Activated CD4-positive, alpha-beta T cell treated with anti-CD3 and anti-CD28 coated beads for 4 hours (primary cell): ENCODE measurements at places on chromosomes 16 and 17.

GRCh38 chr17:80805032-80805751 is 186.4 kb upstream of the CHMP6 start:
- no peak for DNase-seq

DNA sequence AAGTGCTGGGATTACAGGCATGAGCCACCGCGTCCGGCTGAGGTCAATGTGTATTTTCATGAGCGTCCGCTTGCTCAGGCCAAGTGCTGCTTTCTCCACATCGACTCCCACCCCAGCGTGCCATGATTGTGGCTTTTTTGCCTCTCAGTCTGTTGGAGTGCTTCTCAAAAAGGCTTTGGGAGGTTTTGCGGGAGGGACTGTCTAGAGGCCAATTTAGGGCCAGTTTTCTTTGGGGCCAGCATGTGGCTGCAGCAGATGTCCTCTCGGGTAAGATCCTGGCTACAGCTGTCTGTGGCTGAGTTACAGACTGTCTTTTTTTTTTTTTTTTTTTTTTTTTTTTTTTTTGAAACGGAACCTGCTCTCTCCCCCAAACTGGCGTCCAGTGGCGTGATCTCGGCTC is 6.5 kb downstream of the C16orf90 start:
- DNase-seq: no peak

- peak; percentile 32 for DNase-seq
Observed at GRCh38 chr17:28711723-28712031, at the start of gene PROCA1. PROCA1 (minus strand) TSS chr17:28711888; CDS start chr17:28711660, 228 bp downstream.

- DNase-seq: no peak
Observed at GRCh38 chr16:81583893-81584631, 139.5 kb downstream of the CMIP start.

DNA sequence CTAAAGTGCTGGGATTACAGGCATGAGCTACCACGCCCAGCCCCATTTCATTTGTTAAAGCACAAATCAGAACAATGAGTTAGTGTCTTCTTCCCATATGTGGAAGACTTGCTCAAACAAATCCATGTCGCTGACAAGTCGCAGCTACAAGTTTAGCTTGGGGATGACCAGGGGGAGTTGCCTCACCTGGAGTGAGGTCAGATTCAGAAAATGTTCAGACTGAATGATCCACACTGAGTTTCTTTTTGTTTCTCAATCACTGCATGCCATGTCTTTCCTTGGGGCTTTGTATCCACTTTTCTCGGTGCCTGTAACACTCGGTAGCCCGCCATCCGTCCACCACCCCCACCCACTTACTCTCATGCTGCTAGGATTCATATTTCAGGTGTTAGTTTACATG is 437.3 kb upstream of the DYNLRB2 start:
- no peak for DNase-seq

DNA sequence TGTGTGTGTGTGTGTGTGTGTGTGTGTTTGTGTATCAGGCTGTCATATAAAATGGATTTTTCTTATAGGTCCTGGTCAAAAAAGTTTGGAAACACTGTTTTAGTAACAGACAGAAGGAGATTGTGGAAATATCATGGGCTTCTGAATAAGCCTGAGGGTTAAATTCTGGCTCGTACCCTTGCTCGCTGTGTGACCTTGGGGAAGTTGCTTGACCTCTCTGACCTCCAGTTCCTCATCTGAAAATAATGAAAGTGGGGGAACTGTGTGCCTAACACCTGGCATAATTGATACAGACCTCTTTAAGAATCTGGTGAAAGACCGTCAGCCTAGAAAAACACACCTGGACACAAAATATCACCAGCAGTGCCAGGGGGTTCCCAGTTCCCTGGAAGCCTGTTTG is 25.6 kb upstream of the PIK3R6 start:
- no peak for DNase-seq

DNA sequence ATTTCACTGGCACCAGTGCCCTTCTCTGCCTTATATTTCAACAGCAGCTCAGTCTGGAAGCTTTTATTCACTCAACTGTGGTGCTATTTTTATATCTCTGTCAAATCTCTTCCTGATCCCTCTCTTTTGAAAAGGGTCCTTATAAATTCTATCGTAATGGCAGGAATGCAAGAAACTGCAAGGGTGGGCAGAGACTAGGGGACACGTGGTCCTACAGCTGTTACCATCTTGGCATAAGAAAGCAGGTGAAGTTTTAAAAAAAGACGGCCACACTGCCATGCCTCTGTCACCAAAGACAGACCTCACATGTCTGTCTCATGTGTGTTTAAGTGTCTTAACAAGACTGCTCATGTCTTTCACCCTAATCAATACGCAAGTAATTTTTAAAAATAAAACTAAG is 368.4 kb upstream of the CDH11 start:
- no peak for DNase-seq

DNA sequence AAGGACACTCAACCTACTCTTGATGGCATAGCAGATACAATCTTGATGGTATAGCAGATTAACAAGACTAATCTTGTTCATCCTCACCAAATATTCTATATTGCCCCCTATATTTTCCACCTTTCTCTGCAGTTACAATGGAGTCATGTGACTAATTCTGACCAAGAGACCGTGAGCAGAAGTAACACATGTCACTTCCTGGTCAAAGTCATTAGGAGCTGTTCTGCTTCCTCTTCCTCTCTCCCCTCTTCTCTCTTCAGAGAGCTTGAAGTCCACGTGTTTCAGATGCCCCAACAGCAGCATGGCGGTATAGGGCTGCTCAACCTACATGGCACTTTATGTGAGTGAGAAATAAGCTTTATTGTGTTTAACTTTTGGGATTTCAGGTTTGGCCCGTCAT is 55.3 kb upstream of the ERCC4 start:
- DNase-seq: no peak

GRCh38 chr16:8130197-8130596 is 460.1 kb downstream of the TMEM114 start:
- no peak for DNase-seq

DNA sequence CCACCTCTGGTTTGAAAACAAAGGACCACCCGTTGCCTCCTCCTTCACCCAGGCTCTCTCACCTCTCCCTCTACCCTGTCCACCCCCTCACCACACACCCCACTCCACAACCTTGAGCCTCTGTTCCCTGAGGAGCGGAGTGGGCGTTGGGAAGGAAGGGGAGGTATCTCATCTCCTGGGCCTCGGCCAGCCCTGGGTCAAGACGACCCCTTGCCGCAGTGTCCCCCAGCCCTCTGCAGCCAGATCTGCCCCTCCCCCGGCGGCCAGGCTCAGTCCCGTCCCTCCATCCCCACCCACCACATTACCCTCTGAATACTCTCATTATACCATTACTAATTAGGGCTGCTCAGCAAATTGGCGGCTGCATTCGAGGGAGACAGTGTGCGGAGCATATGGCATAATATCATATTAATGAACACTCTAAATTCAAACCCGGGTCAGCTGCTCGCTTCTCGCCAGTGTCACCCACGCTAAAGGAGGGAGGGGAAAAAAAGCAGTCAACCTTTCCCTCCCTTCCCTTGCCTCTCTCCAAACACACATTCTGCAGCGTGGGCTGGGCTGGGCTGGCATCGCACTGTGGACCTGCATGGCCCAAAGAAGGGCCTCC is 123.2 kb upstream of the LHX1 start:
- DNase-seq: no peak

GRCh38 chr17:29563816-29564215 is 3.0 kb downstream of the ABHD15 start:
- DNase-seq: no peak

- no peak for DNase-seq
Observed at GRCh38 chr17:62998166-62998565, 32.1 kb downstream of the TANC2 start.

- DNase-seq: no peak
Observed at GRCh38 chr16:82241469-82242052, 71.5 kb upstream of the MPHOSPH6 start.

DNA sequence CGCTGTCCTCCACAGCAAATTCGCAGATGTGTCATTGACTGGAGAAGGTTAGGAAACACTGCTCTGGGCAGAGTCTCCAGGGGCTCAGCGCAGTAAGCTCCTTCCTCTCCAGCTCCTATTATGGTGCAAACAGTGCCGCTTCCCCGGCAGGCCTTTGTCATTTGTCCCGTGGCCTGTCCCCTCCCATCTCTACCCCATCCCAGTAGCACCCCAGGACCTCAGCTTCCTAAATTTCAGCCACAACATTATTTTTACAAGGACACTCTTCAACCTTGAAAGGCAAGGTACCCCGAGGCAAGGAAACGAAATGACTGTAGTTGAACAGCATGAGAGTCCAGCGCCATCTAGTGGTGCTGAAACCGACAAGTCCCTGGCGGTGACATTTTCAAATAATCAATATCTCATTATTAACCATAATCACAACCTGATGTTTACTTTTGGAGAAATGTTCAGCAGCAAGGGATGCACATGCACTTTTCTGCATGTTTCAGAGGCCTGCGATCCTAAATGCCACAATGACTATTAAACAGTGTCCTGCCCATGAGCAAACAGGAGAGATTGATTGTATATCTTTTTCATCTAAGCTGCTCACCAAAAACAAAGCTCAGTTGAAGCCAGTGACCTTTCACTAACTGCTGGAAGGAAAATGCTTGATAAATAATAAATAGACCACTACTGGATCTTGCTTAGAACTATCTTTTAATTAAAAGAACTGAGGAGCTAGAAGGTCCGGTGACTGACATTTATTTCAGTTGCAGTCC is 16.5 kb downstream of the MRPS23 start:
- peak; percentile 73 for DNase-seq

GRCh38 chr17:31072186-31072585 is 22.6 kb upstream of the NF1 start:
- no peak for DNase-seq

DNA sequence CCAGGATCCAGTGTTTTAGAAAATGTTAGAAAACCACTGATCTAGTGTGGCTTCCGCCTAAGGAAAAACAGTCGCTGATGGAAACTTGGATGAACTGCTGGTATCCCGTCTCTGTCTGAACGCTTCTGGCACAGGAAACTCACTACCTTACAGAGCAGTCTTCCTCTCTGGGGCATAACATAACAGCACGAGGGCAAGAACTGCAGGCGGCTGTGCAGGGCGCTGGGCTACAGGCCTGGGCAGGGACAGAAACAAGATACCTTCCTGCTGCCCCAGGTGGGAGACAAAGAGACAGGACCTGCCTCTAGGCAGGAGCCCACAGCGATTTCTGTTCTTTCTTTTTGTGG is 10.5 kb downstream of the MXRA7 start:
- DNase-seq: no peak

GRCh38 chr17:80619535-80620235 is 75.0 kb downstream of the RPTOR start:
- no peak for DNase-seq

DNA sequence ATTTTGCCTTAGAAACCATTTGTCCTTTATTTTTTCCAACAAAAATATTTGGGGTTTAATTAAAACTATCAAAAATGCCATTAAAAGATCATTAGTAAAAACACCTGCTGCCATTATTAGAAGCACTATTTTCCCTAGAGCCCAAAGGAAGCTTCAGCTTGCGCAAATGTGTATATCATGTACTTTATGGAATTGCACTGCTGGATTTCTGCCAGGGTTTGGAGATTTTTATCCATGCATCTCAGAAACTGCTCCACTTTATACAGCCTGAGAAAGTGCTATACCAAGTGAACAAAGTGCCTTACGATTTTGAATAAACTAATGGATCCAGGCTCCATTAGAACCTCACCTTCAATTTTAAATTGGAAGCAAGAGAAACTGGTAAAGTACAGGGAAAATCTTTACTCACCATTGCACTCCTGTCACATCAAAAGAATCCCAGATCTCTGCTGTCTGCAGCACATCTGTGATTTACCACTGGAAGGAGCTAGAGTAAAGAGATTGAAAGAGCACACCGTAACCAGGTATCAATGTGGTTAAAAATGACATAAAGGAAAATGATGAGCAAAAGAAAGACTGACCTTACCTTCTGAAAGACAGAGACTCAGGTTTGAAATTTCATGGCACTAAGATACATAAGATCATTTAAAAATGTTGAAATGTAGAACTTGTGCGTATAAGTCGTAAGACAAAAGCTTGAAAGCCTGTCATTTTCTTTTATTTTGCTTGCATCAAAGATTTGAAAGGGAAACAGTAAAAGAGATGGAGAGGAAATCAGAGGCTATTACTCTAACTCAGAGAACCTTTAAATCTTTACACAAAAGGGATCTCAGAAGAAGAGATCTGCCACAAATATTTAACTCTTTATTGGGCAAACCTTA is 678.1 kb upstream of the GOT2 start:
- no peak for DNase-seq

- no peak for DNase-seq
Observed at GRCh38 chr16:11190588-11191560, 65.1 kb downstream of the SOCS1 start.

DNA sequence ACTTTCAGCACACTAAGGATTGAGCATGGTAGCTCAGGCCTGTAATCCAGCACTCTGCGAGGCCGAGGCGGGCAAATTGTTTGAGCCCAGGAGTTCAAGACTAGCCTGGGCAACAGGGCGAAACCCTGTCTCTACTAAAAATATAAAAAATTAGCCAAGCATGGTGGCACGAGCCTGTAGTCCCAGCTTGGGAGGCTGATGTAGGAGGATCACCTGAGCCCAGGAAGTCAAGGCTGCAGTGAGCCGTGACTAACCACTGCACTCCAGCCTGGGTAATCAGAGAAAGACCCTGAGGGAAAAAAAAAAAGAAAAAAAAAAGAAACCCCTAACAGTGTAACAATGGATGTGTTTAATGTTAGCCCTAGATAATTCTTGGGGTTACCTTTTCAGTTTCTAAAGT is 24.0 kb downstream of the PARN start:
- no peak for DNase-seq

- DNase-seq: no peak
Observed at GRCh38 chr16:28264656-28265055, 27.7 kb upstream of the SBK1 start.

- DNase-seq: no peak
Observed at GRCh38 chr16:75580-76501, 2.2 kb upstream of the MPG start.

DNA sequence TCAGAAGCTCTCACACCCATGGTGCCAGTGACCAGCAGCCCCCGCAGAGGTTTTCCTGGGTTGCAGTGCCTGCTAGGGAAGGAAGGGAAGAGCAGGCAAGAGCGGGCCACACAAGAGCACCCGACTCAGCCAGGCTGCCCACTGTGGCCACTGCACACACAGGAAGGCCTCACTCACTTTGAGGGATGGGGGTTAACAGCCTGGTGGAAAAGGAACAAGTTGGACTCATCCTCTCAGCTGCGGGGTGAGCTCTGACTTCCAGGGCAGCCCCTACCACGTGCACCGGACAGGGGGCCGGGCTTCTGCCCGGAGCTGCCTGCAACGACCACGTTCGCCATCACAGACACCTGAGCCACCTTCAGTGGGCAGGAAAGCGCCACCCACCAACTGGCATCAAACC is 8.1 kb downstream of the P4HB start:
- no peak for DNase-seq

- no peak for DNase-seq
Observed at GRCh38 chr16:17574256-17574655, 103.5 kb upstream of the XYLT1 start.

- DNase-seq: no peak
Observed at GRCh38 chr17:46727572-46728348, 90.7 kb downstream of the WNT3 start.

DNA sequence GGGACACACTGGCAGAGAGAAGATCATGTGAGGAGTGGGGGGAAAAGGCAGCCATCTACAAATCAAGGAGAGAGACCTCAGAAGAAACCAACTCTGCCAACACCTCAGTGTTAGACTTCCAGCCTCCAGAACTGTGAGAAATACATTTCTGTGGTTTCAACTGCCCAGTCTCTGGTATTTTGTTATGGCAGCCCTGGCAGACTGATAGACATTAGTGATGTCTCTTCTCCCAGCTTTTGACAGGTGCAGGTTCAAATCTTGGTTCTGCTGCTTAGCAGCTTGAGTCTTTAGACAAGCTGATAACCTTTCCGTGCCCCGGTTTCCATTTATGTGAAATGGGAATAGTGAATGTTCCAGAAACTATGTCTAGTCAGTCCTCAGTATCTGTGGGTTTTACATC is 199.5 kb downstream of the SNX29 start:
- no peak for DNase-seq
